ENCODE measurements at places on chromosomes 12 and 14.

- no peak for DNase-seq
Observed at GRCh38 chr12:15728118-15728598, 61.0 kb downstream of the EPS8 start.

GRCh38 chr12:52371716-52372115 is 4.4 kb upstream of the KRT85 start:
- DNase-seq = no peak

- no peak for DNase-seq
Observed at GRCh38 chr12:60399064-60399463, 803.2 kb downstream of the SLC16A7 start.

GRCh38 chr12:85627584-85627983 is 208.6 kb downstream of the RASSF9 start:
- DNase-seq = no peak

DNA sequence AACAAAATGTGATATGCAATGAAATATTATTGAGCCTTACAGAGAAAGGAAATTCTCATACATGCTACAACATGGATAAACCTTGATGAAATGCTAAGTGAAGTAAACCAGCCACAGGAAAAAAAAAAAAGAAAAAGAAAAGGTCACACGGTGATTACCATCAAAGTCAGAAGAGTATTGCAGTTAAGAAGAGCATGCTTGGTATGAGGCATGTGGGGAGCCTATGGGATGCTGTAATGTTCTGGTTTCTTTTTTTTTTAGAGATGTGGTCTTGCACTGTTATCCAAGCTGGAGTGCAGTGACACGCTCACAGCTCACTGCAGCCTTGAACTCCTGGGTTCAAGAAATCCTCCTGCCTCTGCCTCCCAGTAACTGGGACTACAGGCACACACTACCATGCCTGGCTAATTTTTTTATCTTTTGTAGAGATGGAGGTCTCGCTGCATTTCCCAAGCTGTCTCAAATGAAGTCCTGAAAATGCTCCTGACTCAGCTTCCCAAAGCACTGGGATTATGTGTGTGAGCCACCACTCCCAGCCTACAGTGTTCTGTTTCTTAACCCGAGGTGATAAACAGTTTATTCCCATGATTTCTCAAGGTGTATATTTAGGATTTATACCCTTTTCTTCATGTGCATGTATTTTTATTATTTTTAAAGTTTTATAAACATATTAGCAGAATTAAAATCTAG is 96.2 kb downstream of the SEC23A start:
- DNase-seq = no peak

DNA sequence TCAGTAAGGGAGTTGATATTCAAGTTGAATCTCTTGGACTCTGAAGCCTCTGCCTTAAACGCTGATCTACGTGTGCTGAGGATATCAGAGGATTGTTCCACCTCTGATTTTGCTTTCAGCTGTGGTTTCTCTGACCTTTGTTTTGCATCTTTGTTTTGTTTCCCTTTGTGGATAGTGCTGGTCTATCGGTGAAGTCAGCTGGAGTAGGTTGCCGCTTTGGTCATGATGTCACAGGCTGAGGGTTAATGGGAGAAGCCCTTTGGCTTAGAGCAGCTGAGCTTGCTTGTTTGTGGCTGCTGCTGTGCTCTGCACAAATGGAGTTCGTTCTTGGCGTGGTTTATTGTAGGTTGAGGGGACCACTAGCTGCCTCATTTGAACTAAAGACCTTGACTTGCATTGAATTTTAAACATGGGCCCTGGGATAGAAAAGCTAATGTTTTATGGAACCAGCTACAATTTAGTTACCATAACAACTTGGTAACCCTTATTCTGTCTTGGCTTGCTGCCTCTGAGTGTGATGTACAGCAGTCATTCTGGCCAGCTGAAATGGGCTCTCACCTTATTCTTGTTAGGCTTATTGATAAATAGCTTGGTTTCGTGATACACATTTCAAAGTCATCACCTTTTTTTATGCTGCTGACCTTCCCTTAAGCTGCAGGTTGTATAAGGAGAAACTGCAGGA is 284.5 kb upstream of the E2F7 start:
- DNase-seq = no peak

DNA sequence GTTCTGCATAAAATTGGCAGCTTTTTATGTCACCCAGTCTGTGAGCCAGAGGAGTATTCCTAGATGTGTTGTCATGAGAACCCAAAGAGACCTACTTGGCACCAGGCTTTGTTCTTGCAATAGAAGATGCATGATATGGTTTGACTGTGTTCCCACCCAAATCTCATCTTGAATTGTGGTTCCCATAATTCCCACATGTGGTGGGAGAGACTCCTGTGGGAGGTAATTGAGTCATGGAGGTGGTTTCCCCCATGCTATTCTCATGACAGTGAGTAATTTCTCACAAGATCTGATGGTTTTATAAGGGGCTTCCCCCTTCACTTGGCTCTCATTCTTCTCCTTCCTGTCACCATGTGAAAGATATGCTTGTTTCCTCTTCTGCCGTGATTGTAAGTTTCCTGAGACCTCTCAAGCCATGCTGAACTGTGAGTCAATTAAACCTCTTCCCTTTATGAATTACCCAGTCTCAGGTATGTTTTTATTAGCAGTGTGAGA is 572.0 kb upstream of the ATP2B1 start:
- DNase-seq = no peak
